ENCODE measurements at places on chromosomes 6 and 20.

- no peak for DNase-seq
These were observed 235.8 kb upstream of the RIN2 start for GRCh38 chr20:19522071-19522801.

GRCh38 chr20:48630342-48631075, 197.3 kb downstream of the PREX1 start:
- DNase-seq, result no peak

GRCh38 chr6:143431226-143431625, 19.3 kb downstream of the ADAT2 start:
- no peak for DNase-seq

DNA sequence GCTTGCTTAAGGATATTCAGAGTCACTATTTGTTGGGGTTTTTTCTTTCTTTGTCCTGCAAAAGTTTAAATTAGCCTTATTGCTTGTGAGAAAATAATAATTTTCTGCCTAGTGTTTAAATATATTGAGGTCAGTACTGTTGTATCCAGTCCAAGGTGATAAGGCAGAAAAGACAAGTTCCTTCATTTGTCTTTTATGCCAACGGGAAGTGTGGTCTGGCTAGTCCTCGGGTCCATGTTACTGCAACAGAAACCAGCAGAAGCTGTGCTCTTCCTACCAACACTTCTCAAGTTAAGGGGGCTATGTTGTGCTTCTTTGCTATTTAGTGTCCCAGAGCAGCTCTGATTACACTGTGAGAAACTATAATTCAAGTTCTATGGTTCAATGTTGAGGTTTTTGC, 301.1 kb downstream of the TBC1D7 start:
- no peak for DNase-seq

- DNase-seq, result no peak
These were observed 15.5 kb downstream of the TPD52L1 start for GRCh38 chr6:125169058-125169457.

DNA sequence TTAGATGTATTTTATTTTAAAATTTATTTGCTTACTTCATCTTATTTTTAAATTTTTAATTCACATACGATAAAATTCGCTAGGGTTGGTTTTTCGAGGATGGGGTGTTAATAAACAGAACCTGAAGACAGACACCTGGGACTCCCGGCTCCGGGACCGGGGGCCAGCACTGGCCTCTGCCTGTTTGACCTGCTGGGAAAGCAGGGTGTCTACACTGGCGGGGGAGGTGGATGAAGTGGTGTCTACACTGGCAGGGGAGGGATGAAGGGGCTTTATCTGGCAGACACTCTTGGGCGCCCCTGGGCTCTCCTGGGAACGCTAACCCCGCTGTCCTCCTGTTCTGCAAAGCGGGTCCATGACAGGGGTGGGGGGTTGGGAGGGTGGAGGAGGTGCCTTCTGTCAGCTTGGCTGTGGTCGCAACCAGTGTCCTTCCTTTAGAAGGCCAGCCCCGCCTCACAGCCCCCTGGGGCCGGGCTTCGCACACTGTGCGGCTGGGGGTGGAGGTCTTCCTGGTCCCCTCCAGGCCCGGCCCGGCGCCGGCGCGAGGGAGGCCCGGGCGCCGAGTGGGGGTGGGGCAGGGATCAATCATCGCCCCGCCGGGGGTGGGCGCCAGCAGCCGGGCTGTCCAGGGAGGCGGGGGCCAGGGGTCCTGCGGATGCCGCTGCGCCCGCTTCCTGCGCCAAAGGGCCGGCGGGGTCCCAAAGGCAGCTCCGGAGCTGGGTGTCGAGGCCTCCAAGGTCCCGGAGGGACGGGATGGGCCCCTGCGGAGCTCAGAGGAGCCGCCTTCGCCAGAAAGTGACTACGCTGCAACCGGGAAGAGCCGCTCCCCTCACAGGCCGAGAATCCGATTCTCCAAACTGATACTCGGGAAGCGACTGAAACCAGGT, 1.8 kb downstream of the GATA5 start:
- no peak for DNase-seq

GRCh38 chr20:21681234-21681921, 24.1 kb upstream of the PAX1 start:
- no peak for DNase-seq

DNA sequence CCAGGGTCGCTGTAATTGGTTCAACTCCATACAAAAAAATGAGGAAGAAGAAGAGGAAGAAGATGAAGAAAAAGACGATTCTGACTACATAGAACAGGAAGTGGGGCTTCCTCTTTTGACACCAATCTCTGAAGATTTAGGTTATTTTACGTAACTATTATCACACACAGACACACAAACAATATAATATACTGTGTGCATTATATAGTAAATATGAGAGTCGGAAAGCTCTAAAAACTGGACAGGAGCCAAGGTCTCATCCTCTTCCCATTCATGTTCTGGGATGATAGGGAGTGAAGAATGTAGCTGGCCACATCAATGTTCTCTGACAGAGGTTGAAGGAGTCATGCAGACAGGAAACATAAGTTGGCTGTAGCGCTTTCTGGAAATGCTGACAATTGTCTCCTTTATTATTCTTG, 13.3 kb downstream of the RSPH4A start:
- DNase-seq, result peak; percentile 80

- no peak for DNase-seq
These were observed 154.7 kb downstream of the PHF3 start for GRCh38 chr6:63790334-63790733.

DNA sequence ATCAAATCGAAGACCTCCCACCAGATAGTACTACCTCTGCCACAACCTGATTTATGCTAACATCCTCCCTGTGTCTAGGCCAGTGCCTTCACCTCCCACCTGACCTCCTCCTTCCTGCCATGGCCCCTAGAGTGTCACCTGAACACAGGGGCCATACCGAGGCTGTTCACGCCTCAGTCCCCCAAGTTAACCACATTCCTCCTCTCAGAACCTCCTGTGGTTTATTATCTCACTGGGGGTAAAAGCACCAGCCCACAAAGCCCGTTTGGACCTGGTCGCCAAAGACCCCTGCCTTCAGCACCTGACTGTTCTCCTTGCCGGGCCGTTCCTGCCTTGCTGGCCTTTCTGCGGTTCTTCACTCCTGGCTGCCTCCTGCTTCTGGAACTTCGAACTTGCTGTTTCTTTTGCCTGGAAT, 13.7 kb downstream of the MAS1 start:
- no peak for DNase-seq

DNA sequence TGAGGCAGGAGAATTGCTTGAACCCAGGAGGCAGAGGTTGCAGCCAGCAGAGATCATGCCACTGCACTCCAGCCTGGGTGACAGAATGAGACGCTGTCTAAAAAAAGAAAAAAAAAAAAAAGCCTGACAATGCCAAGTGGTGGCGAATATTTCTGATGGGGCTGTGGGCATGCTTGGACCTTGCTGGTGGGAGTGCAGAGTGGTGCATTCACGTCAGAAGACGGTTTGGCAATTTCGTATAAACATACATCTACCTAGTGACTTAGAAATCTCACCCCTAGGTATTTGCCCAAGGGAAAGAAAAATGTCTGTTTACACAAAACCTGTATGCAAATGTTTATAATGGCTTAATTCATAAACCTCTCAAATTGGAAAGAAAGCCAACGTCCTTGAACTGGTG, 33.6 kb downstream of the CTCFL start:
- no peak for DNase-seq

DNA sequence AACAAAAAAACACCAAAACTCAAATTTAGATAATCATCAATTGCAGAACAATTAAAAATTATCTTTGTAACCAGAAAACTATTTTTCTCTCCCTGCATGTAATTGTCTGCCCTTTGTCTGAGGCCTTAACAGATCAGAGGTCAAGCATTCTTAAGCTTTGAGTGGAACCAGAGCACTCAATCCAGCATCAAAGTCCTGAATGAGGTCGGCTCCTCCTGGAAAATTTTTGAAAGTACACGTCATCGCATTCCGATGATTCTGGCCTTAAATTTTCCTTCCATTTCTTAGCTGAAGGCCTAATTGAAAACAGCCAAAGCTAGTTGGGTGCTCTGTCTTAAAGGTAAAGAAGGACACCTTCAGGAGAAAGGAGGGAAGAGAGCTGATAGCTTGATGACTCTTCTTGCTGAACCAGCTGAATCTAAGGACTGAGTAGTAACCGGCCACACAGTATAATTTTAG, 510.2 kb upstream of the SULF2 start:
- no peak for DNase-seq

- DNase-seq, result peak; percentile 89
These were observed 48.1 kb downstream of the SLC24A3 start for GRCh38 chr20:19260412-19261090.

DNA sequence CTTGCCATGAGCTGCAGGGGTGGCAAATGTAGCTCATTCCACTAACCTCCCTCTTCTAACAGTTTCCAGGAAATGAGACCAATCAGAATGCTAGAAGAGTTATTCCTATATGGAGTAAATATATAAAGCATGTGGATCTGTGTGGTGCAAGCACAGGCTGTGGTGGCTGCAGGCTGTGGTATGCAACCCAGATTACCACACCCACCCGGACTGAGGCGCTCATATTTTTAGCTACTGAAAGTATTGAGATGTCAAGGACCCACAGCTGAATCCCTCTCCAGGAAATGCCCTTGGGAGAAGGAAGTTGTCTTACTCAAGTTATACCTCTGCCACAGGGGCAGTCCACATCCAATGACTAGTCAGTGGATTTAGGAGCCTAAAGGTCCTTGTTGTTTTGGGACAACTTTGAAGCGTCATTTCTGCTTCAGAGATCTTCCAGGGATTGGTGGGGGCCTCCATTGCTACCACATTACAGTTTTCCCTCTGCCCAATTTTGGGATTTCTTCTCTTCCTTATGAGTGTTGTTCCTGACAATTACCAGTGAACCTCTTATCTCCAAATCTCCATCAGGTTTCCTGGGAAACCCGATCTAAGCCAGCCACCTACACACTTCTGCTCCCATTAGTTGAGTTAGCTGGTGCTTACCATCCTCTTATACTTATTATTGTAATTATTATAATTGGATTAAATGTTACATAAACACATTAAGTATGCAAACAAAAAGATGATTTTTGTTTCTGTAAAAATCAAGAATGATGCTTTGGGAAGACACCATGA, 12.1 kb upstream of the REPS1 start:
- DNase-seq, result no peak

DNA sequence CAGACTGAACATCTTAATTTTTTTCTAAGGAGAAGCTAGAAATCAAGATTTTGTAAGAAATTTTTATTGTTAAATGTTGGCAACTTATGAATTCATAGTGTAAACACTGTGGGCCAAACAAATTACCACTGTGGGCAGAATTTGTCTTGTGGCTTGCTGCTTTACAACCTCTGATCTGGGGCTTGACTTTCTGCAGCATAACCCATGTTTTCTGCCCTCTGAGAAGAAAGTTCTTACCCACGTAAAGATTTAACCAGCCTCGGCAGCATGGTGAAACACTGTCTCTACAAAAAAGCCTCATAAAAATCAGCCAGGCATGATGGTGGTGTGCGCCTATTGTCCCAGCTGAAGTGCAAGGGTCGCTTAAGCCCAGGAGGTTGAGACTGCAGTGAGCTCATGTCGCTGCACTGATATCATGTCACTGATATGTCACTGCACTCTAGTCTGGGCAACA, 12.9 kb downstream of the ITCH start:
- DNase-seq, result no peak

DNA sequence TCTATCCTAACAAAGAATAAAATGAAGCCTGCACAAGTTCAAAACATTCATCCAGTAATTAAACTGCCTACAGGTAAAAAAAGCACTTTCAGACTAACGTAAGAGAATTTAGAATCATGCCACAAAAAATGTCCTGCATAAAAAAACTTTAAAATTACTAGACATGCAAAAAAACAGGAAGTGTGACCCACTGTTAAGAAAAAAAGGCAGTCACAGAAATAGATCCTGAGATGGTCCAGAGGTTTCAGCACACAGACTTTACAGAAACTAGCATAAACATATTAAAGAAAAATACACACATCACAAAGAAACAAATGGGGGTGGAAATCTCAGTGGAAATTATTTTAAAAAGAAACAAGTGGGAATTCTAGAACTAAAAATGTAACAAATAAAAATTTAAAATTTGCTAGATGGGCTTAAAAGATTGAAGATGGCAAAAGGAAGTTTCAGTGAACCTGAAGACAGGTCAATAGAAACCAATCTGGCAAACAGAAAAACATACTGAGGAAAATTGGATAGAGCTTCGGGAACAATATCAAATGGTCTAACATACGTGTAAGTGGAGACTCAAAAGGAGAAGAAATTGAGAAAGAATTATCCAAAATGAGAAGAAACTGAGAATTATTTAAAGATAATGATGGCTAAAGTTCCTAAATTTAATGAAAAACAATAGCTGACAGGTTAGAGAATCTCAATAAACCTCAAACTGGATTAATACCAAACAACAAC, 3.4 kb upstream of the ZNF133 start:
- no peak for DNase-seq

DNA sequence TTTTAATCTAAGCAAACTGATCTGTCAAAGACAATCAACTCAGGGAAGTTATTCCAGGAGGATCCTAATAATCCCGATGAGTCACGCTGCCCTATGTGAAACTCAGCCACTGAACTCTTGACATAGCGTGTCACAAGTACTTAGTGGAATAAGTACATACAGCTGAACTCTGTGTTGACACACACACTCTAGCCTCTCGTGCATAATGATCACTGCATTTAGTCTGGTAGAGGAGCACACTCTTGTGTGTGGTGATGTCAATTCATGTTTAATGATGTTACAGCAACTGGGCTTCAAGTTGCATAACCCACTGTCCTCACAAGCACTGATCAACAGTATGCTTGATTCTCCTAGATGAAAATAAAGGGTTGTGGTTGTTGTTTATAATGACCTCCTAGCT, 148.3 kb downstream of the HACE1 start:
- DNase-seq, result peak; percentile 3

DNA sequence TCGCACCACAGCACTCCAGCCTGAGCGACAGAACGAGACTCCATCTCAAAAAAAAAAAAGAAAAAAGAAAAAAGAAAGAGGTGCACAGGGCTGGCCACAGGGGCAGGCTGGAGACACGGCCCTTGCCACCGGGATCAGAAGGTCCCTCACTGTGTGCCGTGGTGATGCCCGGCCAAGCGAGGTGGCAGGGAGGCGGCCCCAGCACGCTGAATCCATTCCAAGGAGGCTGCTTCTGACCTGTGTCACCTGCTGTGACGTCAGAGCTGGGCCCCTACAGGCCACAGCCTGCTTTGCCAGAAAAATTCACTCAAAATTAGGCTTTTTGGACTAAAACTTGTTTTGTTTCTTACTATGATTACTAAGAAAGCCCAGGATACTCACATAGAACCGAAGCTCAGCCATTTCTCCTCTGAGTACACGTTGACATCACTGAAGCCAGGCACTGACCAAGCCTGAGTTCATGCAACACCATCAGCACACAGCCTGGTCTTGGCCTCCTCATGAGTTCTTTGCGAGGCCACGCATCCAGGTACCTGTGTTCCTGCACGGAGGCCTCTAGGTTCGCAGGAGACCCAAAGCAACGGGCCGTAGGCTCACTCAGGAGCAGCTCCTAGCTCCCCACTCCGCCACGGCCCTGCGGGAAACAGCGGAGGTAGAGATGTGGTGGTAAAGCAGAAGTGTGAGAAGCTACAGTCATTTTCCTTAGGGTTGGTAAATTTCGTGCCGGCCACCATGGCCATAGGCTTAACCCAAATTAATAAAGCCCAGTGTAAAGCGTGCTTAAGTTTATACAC, 67.8 kb downstream of the THBS2 start:
- no peak for DNase-seq

- DNase-seq, result no peak
These were observed 162.7 kb downstream of the RALGAPA2 start for GRCh38 chr20:20549704-20550103.

Data from CD14-positive monocyte (primary cell).